GM04503 (cell line): ENCODE measurements at places on chromosomes 7 and 10.

GRCh38 chr10:44981172-44982113 is 2.8 kb upstream of the DEPP1 start:
- peak; percentile 69 for DNase-seq

DNA sequence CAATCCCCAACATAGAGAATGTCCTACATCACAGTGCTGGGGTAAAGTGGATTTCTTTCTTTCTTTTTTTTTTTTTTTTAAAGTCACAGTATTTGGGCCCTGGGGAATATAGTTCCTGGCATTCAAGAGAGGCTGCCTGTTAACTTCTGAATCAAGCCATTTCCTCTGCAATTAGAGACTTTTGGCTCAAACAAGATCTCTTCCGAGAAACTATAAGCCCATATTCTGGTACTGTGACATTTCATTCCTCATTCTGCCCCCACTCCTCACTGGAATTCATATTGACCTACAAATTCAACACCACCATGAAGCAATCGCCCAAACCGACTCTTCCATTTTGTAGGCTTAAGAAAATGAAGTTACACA is 187.4 kb downstream of the PHTF2 start:
- DNase-seq, result no peak

GRCh38 chr10:71028066-71028465 is 139.7 kb upstream of the PCBD1 start:
- DNase-seq, result no peak

DNA sequence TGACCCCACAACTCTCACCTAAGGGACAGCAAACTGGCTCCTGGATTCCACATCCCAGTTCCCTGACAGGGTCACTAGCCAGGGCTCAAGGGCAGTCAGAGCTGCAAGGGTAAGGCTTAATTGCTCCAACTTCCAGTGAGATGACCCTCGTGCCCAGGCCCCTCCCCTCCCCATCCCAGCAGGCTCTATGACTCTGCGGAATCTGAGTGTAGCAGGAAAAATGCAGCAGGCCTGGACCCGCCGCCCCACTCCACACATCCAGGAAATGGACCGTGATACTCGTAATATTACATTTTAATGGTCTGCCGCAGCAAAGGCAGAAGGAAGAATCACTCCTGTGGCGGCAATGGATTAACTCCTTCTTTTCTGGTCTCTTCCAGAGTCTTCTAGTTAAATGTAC is 91.7 kb upstream of the CHST15 start:
- DNase-seq, result no peak

- DNase-seq, result no peak
These were observed 12.7 kb upstream of the SMURF1 start for GRCh38 chr7:99156649-99157048.

DNA sequence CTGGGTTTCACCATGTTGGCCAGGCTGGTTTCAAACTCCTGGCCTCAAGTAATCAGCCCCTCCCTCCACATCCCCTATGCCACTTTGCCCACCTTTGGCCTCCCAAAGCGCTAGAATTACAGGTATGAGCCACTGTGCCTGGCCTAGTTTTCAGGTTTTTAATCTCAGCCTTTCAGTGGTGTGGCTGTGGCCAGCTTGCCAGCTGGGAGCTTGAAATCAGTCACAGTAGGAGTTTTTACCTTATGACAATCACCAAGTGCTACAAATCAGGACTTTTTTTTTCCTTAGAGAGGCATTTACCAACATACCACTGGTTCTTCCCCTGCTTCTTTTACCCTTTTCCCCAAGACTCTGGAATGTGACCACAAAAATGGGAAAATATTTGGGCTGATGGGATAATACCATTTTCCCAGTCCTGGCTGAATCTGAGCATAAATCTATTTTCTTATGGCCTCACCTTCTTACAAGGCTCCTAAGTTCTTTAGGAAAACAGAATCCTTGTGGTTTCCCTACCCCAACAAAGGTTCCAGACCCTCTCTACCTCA is 6.2 kb downstream of the STEAP4 start:
- DNase-seq, result no peak
